A549 treated with CORT108297 at 1 μM for 4 hours (cell line): ENCODE measurements at places on chromosomes 1 and 21. TPM values are rescaled to one million over a fixed set of nuclear protein-coding genes. Genes with fewer than 3 reads are reported as not detected.

The PPIAL4G gene
- total RNA-seq = not detected in 5 replicates

The PCAT6 gene
- total RNA-seq = 2.8 to 4.8 TPM (median 3.7 TPM) in 5 replicates

The OR2AK2 gene
- not detected in 5 replicates for total RNA-seq

The HAO2 gene
- total RNA-seq = not detected in 5 replicates

The RGS16 gene
- 0.18 to 0.29 TPM (median 0.25 TPM) in 5 replicates for total RNA-seq

The LRRC53 gene
- not detected in 5 replicates for total RNA-seq

The SYPL2 gene
- 0.09 to 0.23 TPM (median 0.14 TPM) in 5 replicates for total RNA-seq

The CASQ1 gene
- not detected in 5 replicates for total RNA-seq

The DHRS3 gene
- total RNA-seq = 44.8 to 64.1 TPM (median 61.0 TPM) in 5 replicates

The ESPN gene
- 0.27 to 0.89 TPM (median 0.61 TPM) in 5 replicates for total RNA-seq

The INAVA gene
- 33.0 to 46.6 TPM (median 40.1 TPM) in 5 replicates for total RNA-seq

The SLC45A1 gene
- 3.2 to 6.1 TPM (median 5.1 TPM) in 5 replicates for total RNA-seq

The LAD1 gene
- 0.43 to 0.80 TPM (median 0.54 TPM) in 5 replicates for total RNA-seq

The EPHB2 gene
- 43.0 to 62.2 TPM (median 50.6 TPM) in 5 replicates for total RNA-seq
